Neural crest cell (in vitro differentiated cells): ENCODE measurements at places on chromosomes 5 and 9. TPM values are rescaled to one million over a fixed set of nuclear protein-coding genes. Genes with fewer than 3 reads are reported as not detected.

GRCh38 chr9:128124873-128125579, 2.5 kb downstream of the PTGES2 start:
- peak overlapping the region; percentile 88 for H3K4me3 ChIP-seq
- H3K27me3 ChIP-seq: no peaks in the 10 kb centered on the region
- no peak overlapping the region for H3K27ac ChIP-seq
- peak; percentile 64 for DNase-seq

DNA sequence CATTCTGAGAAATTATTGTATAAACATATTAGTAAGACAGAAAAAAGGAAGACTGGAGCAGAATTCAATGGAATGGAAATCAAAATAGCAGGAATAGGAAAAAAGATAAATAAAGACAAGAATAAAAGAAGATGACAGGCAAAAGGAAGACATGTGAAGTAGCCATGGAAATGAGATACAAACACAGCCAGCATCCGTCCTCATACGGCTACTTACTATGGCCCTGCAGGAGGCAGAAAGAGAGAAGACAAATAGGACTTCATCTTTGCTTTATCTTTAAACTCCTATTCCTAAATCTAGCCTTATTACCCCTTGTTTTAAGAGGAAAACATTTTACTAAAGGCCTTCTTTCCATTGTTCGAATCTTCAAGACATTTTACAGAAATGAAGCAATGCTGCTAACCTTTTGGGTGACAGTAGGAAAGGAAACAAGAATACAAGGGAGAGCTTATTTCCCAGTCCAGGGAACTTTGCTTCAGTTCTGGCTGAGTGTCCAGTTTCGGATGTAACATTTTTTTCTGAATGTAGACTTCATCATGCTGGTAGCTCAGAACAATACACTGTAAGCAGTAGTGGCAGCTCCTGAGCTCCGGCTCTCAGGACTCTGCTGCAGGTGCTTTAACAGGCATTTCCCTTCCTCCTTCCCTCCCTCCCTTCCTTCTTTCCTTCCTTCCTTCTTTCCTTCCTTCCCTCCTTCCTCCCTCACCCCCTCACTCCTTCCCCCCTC, 106.4 kb upstream of the SLC12A2 start:
- H3K27me3 ChIP-seq: no peaks in the 10 kb centered on the region
- no peak overlapping the region for H3K4me3 ChIP-seq
- peaks cover 6% of the 10 kb centered on the region for H3K36me3 ChIP-seq
- no peak overlapping the region for H3K27ac ChIP-seq
- peaks cover 6% of the 10 kb centered on the region for H3K4me1 ChIP-seq
- no peak for DNase-seq

DNA sequence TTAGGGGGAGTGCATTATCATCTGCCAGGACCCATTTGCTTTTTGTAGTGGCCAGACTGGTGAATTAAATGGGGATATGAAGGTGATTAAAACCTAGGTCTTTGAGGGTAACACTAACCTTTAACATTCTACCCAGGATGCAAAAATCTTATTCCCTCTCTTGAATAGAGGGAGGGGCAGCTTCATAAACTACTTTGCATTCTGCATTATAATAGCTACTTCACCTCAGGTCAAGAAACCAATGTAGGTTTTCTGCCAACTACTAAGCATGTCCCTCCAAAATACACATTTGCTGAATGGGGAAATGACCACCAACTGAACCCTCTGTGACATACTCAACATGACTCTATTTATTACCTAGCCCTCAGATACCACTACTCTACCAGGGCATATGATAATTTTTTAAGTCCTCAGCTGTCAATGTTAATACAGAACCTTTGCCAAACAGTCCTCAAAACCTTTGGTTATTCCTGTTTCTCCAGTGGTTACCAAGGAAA, 477.6 kb upstream of the CD180 start:
- H3K4me3 ChIP-seq: no peak overlapping the region
- peaks cover 6% of the 10 kb centered on the region for H3K36me3 ChIP-seq
- DNase-seq: no peak
- H3K27me3 ChIP-seq: no peaks in the 10 kb centered on the region

The CBY3 gene
- total RNA-seq: not detected in 2 replicates

DNA sequence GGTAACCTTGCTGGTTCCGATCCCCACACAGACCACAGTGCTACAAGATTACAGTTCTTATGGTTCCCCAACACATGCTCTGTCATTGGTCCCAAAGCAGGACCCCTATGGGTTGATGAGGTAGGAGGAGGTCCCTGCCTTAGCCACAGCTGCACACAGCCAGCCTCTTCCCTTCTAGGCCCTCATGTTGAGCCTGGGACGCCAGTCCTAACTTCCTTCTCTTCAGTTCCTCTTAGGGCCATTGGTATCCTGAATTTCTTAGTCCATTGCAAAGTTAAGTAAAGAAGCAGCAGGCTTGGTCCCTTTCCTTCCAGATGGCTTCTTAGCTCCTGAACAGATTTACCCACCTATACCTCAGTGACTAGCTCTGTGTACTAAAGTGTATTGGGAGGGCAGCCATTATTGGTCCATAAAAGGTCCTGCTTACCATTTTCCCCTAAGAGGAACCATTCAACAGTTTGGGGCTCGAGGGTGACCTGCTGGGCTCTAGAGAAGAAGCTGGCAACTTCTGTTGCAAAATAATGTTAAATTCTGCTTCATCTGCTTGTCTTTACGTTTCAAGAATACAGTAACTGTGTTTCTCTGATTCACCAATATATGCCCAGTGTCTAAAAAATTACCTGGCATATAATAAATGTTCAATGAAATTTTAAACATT, 50.2 kb downstream of the PDCD1LG2 start:
- no peak overlapping the region for H3K27ac ChIP-seq
- H3K36me3 ChIP-seq: no peaks in the 10 kb centered on the region
- no peak for DNase-seq
- H3K27me3 ChIP-seq: no peaks in the 10 kb centered on the region
- no peak overlapping the region for H3K4me3 ChIP-seq

The ENHO gene
- total RNA-seq: 12.0 and 13.2 TPM in 2 replicates

- peaks cover 7% of the 10 kb centered on the region for H3K36me3 ChIP-seq
- no peaks in the 10 kb centered on the region for H3K27me3 ChIP-seq
- H3K27ac ChIP-seq: peak overlapping the region; percentile 32
- DNase-seq: no peak
- H3K4me3 ChIP-seq: no peak overlapping the region
These were observed 268.2 kb downstream of the MLLT3 start for GRCh38 chr9:20353931-20354652.

The PFN3 gene
- total RNA-seq: not detected in 2 replicates

The PCDHGA3 gene
- 0.16 and 0.33 TPM in 2 replicates for total RNA-seq

- no peak for DNase-seq
- H3K4me1 ChIP-seq: peaks cover 19% of the 10 kb centered on the region
- no peak overlapping the region for H3K27ac ChIP-seq
- H3K36me3 ChIP-seq: no peaks in the 10 kb centered on the region
- no peak overlapping the region for H3K4me3 ChIP-seq
These were observed 24.0 kb downstream of the PTGES2 start for GRCh38 chr9:128103589-128103962.

DNA sequence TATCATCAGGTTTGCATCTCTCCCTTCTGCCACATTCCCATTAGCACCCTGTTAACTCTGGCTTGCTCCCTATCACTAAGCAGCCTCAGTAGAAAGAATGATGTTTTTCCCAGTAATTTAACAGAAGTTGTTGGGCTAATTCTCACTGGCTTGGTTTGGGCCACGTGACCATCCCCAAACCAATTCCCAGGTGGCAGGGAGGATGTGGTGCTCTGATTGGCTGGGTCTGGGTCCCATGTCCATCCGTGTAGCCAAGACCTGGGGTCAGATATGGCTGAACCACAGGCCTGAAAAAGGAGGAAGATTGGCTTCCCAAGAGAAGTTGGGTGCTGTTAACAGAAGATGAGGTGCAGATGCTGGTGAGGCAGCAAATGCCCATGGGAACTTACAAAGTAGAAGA, 122.0 kb downstream of the BOD1 start:
- no peak overlapping the region for H3K27ac ChIP-seq
- no peaks in the 10 kb centered on the region for H3K27me3 ChIP-seq
- H3K36me3 ChIP-seq: no peaks in the 10 kb centered on the region

GRCh38 chr9:27460226-27461023, 63.7 kb upstream of the IFNK start:
- H3K27ac ChIP-seq: no peak overlapping the region
- H3K4me1 ChIP-seq: peaks cover 4% of the 10 kb centered on the region
- peaks cover 8% of the 10 kb centered on the region for H3K36me3 ChIP-seq
- DNase-seq: no peak
- H3K27me3 ChIP-seq: no peaks in the 10 kb centered on the region

GRCh38 chr5:177399997-177400868, at the start of gene PFN3:
Gene PFN3, minus strand, starts transcription at chr5:177400661. Its CDS starts 85 bp downstream, at chr5:177400576.
- no peak for DNase-seq
- peaks cover 40% of the 10 kb centered on the region for H3K27me3 ChIP-seq
- H3K4me3 ChIP-seq: no peak within 1 kb of the TSS
- no peak within 1 kb of the TSS for H3K27ac ChIP-seq

The LPAR1 gene
- 10.2 and 11.3 TPM in 2 replicates for total RNA-seq

- DNase-seq: no peak
- H3K27ac ChIP-seq: no peak overlapping the region
These were observed 151.5 kb downstream of the DCP2 start for GRCh38 chr5:113128082-113128481.

The PCAT7 gene
- 7.4 and 8.6 TPM in 2 replicates for total RNA-seq

The SLC25A48 gene
- not detected in 2 replicates for total RNA-seq

GRCh38 chr9:6506571-6506970, 93.6 kb downstream of the UHRF2 start:
- H3K4me1 ChIP-seq: no peaks in the 10 kb centered on the region
- no peaks in the 10 kb centered on the region for H3K27me3 ChIP-seq
- peaks cover 33% of the 10 kb centered on the region for H3K36me3 ChIP-seq
- no peak for DNase-seq
- H3K4me3 ChIP-seq: no peak overlapping the region

DNA sequence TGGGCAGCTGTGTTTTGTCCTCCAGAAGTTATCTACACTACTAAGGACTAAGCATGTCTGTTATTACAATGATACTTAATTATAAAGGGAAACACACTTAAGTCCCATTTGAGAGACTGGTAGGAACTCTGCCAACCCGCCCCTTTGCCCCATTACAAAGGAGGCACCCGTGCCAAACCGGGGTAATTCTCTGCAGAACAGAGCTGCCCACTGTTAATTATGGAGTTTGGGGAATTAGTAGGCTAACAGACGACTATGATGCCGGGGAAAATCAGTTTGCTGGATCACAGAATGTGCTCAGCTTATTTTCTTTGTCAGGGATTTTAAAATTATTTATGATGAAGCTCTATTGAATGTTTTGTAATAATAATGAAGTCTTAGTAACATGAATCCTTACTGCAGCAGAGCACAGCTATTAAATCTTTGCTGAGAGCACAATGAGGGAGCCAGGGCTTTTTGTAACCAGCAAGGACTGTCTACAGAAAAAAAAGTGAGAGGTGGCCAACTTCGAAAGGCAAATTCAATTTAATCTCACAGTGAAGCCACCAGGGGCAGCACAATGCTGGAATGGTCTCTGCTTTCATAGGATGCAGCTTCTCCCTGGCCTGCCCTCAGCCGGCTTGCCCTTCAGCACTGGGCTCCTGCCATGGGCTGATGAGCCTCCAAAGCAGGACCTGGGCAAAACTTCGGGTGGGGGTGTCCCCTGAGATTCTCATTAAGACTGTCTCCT, 134.5 kb downstream of the GNAQ start:
- H3K4me3 ChIP-seq: no peak overlapping the region
- peaks cover 6% of the 10 kb centered on the region for H3K36me3 ChIP-seq
- H3K27me3 ChIP-seq: no peaks in the 10 kb centered on the region

GRCh38 chr5:96459313-96460121, 26.5 kb upstream of the PCSK1 start:
- no peaks in the 10 kb centered on the region for H3K36me3 ChIP-seq
- H3K4me3 ChIP-seq: no peak overlapping the region
- H3K27ac ChIP-seq: no peak overlapping the region
- peaks cover 5% of the 10 kb centered on the region for H3K27me3 ChIP-seq
- H3K4me1 ChIP-seq: no peaks in the 10 kb centered on the region

The TMEM252 gene
- not detected in 2 replicates for total RNA-seq

DNA sequence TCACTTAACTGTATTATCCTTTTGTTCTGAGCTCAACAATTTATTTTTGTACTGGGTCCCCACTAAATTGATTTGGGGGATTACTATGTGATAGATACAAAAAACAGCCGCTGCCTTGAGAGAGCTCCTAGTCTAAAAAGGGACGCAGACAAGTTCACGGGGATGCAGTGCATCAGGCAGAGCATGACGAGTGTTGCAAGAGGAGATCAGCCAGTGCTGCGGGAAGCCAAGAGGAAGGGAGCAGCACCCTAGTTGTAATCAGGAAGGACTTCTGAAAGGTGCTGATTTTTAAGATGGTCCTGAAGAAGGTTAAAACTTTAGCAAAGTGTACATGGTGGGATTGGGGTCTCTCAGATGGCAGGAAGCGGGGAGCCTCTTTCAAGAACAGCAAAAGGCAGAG, 15.8 kb downstream of the GALNT10 start:
- H3K36me3 ChIP-seq: peaks cover 2% of the 10 kb centered on the region
- DNase-seq: no peak
- no peak overlapping the region for H3K4me3 ChIP-seq
- no peaks in the 10 kb centered on the region for H3K27me3 ChIP-seq
- H3K4me1 ChIP-seq: peaks cover 29% of the 10 kb centered on the region

GRCh38 chr5:103254921-103255320, 3.6 kb upstream of the MACIR start:
- DNase-seq: no peak
- H3K36me3 ChIP-seq: no peaks in the 10 kb centered on the region
- peaks cover 30% of the 10 kb centered on the region for H3K4me1 ChIP-seq
- H3K4me3 ChIP-seq: peak overlapping the region; percentile 50

DNA sequence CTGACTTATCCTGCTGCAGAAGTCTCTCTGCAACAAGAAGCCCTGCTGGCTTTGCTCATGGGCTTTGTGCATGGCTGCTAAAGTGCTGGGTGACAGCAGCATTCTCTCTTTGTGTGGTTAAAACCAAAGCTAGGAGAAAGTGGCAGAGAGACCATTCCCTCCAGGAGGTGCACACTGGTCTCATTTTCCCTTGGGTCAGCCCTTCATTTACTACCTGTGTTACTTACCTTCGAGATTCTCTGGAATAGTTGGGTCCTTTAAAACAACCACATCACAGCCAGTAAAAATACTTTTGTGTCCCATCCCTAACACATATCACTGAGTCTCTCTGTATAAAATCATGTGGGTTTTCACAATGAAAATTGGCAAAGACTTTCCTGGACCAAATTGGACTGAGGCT, 315.5 kb downstream of the IRX1 start:
- no peak overlapping the region for H3K27ac ChIP-seq
- H3K36me3 ChIP-seq: no peaks in the 10 kb centered on the region
- no peak for DNase-seq

The CD274 gene
- not detected in 2 replicates for total RNA-seq

- no peak overlapping the region for H3K4me3 ChIP-seq
- peaks cover 11% of the 10 kb centered on the region for H3K4me1 ChIP-seq
- no peak overlapping the region for H3K27ac ChIP-seq
- H3K36me3 ChIP-seq: peaks cover 18% of the 10 kb centered on the region
- no peaks in the 10 kb centered on the region for H3K27me3 ChIP-seq
These were observed 171.2 kb downstream of the SLC12A2 start for GRCh38 chr5:128254789-128255188.

- peaks cover 12% of the 10 kb centered on the region for H3K4me1 ChIP-seq
- H3K4me3 ChIP-seq: peak overlapping the region; percentile 99
- no peak for DNase-seq
- no peak overlapping the region for H3K27ac ChIP-seq
- H3K36me3 ChIP-seq: no peaks in the 10 kb centered on the region
These were observed 649 bp upstream of the GLE1 start for GRCh38 chr9:128503870-128504269.

- H3K27ac ChIP-seq: no peak overlapping the region
- peaks cover 43% of the 10 kb centered on the region for H3K4me1 ChIP-seq
- H3K36me3 ChIP-seq: peaks cover 2% of the 10 kb centered on the region
These were observed 70.3 kb upstream of the EQTN start for GRCh38 chr9:27367175-27367798.
